ENCODE measurements at places on chromosomes 16 and 17.

DNA sequence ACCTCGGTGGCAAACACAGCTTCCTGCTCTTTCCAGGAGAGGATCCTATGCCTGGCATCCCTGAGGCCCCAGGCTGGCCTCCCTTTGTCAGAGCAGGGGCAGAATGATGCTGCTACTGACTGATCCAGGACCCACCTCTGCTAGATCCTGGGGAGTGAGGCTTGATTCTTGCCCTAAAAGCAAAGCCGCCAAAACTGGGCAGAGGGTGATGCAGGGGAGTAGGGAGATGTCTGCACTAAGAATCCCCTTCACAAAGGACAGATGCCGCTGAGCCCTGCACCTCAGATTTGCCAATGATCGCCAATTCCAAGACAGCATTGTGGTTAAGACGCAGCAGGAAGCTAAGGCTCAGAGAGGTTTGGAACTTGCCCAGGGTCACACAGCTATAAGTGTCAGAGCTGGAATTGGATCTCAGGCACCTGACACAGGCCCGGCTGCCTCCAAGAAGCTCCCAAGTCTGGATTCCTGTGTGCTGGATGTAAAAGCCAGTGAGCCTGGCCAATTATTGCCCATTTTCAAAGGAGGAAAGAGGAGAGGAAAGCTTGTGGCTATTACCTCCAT is 60.7 kb upstream of the TNRC6C start:
- no peak for DNase-seq

DNA sequence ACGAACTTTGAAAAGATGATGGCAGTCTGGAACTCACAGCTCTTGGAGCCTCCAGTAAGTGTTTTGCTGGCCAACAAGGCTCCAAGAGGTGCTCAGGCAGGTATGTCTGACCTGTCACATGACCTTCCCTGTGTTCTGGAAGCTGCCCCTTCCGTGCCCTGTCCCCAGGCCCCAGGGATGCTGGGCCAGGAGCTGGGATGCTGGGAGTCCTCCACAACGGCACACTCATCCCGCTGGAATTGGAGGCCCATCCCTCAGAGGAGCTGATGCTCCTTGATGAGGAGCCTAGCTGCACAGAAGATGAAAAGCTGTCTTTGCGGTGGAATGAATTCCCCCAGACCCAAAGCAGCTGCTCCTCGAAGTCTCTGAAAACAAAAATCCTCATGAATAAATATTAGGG is 47.8 kb downstream of the HOXB1 start:
- DNase-seq: no peak

DNA sequence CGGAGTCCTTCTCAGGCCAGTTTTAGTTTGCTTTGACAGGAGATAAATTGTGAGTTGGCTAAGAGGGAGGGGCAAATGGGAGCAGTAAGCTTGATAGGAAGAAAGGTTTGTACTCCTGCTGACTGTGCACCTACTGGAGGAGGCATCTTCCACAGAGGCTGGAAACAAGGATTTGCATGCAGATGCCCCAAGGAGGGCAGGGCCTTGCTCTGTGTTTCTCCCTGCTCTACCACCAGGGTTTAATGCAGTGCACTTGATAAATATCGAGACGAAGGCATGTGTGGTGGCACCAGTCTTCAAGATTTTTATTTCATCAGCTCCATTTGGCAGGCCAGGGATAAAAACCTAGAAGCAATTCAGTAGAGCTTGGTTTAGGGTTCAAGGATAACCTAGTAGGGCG is 210.5 kb upstream of the C16orf82 start:
- no peak for DNase-seq

DNA sequence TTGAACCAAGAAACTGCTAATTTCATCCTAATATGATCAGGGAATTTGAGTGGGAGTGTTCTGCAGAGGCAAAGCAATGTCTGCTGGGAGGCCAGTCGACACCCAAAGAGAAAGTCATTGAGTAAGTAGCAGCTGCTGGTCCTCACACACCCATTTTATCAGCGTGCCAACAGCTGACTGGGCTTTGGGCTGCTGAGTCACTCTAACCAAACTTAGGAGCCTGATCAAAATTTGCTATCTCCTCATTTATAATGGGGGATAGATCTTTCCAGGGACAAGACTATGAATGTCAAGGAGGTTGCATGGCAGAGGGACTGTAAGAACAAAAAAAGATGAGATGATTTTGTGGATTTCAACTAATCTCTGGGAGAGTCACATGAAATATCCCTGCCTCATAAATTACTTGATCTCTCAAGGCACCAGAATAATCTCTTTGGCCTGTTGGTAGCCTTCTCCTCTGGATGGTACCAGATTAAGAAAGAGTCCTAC is 32.9 kb downstream of the CPSF4L start:
- no peak for DNase-seq

DNA sequence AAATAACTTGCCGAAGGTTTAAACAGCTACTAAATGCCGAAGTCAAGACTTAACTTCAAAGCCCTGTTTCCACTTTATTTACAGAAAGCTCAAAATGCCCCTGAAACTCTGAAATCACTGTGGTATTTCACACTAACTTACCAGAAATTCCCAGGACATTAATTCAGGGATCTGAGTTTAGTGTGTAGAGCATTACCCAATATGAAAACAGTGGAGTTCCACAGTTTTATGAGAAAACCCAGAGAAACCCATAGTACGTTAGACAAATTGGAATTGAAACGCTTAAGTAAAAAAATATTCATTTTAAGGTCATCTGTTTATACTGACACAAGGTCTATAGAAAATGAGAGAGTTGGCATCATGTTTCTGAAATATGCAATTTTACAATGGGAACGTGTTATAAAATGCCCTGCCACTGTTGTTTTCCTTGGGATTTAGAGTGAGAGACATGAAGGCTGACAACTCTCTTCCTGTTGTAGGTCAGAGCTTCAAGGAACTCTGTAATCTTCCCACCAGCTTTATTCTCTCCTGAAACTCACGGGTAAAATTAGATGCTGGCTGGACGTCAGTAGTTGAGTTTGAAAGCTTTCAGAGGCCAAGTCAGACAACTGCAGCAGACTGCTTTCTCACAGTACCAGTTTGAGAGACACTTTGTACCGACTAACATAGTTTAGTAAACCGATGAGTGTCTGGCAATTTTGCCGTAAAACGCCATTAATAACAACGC is 139.4 kb upstream of the TBX2 start:
- DNase-seq: no peak

- DNase-seq: no peak
These were observed 567 bp downstream of the UBB start for GRCh38 chr17:16381496-16381820.

DNA sequence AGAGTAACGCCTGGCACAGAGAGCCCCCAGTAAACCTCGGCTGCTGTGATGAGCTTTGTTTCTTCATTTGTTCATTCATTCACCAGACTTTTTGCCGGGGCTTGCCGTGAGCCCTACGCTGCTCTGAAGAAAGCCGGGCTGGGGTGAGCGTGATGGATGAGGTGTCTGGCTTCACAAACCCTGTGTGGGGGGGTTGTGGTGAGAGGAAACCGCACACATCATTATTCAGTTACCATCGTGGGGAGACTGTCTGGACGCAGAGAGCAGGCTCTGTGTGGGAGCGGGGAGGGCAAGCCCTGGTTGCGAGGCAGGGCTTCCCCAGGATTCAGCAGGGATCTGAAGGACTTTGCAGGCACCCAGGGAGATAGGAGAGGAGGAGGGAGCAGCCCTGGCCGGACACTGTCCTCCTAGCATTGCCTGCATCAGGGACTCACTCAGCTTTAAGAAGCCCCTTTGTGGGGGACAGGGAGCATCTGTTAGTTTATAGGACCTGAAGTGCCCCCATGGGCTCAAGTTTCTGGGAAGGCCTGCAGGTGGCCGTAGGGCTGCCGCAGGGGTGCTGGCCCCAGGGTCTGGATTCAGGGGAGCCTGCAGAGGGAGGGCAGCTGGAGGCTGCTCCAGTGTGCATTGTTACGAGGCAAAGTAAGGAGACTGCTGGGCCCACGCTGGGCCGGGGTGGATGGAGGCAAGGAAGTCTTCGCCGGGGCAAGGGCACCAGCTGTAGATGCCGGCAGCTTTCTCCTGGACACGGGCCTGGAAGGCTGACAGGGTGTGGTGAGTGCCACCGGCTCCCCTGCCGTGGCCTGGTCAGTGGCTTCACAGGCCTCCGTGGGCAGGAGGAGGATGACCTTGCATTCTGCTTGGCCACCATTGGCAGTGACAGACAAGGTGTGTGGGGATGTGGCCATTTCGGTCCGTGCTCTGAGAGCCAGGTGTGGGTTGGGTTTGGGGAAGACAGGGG is 334.5 kb downstream of the SEC14L1 start:
- DNase-seq: no peak

GRCh38 chr17:78923660-78924453 is 1.3 kb downstream of the TIMP2 start:
- DNase-seq: no peak

DNA sequence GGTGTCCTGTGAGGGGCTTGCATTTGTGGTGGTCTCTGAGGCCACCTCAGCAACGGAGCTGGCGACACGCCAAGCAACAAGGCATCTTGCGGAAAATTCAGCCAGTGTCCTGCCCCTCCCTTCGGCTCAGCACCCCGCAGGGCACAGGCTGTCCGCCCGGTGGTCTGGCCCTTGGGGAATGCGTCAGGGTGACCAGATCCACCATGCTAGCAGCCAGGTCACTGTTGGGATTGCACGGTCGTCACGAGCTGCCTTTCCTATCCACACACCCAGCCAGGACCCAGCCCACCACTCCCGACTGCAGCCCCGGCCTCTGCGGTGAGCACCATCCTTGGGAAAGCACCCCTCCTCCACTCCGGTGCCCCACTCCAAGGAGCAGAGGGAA is 221.2 kb downstream of the NTN1 start:
- no peak for DNase-seq

DNA sequence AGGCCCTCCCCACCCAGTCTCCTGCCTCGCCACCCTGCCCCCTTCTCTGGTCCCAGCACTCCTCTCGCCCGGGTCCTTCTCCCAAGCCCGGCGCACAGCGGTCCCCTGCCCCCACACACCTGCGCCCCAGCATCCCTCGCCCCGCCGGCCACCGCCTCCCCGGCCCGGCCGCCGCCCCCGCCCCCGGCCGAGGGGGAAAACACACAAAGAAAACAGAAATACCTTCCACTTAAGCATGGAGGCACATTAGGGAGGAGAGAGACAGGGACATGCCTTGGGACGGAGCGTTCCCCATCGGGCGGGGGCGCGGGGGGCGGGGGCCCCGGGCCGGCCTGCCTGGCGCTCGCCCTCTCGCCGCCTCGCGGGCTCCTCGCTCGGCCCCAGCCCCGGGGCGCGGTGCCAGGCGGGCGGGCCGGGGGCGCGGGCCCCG is 326 bp downstream of the SRCIN1 start:
- no peak for DNase-seq

GRCh38 chr17:2709183-2709661 is 2.3 kb downstream of the CLUH start:
- DNase-seq: no peak

- DNase-seq: no peak
These were observed 28.7 kb upstream of the DDX52 start for GRCh38 chr17:37671824-37672547.

- no peak for DNase-seq
These were observed 81.6 kb upstream of the CHMP6 start for GRCh38 chr17:80910043-80910442.

DNA sequence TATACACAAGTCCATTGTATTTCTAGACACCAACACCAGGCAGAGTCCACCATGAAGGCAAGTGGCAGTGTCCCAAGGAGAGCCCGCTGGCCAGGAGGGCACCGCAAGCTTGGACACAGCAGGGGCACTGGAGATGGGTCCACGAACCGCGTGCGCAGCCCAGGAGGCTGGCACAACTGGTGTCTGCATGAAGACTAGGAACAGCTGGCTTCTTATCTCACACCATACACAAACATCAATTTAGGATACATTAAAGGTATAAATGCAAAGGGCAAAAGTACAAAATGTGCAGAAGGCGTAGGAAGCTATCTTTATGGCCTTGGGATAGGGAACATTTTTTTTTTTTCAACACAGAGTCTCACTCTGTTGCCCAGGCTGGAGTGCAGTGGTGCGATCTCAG is 52.4 kb downstream of the ANKRD11 start:
- no peak for DNase-seq

GRCh38 chr16:65222536-65222935 is 100.7 kb upstream of the CDH11 start:
- DNase-seq: no peak

DNA sequence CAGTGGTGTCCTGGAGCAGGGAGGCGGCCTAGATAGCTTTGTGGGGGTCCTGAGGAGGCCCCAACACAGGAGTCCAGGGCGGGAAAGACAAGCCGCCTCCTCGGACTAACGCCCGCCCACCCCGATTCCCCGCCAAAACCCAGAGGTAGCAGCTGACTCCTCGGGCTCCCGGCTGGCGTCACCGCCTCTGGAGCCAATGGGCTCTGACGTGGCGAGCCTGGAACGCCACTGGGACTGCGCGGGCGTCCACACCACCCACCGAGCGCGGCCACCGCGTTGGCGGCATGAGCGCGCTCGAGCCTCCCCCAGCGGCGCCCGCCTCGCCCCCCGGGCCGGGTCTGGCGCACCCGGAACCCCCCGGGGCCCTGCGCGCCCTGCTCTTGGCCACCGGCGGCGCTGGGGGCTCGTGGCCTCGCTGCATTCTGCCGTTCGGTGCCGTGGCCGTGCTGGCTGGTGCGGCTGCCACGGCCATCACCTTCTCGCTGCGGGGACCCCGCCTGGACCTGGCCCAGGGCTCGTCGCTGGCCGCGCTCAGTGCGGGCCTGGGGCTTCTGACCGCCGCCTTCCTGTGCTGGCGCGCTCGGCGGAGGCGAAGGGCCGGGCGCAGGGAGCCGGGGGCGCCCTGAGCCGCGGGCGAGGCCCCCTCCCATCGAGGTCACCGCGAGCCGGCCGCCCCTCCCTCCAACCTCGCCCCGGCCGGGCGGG is 3.4 kb upstream of the NTN3 start:
- no peak for DNase-seq

Measured in activated gamma-delta T cell (primary cell).